ENCODE measurements at places on chromosomes 7 and 10. TPM values are rescaled to one million over a fixed set of nuclear protein-coding genes. Genes with fewer than 3 reads are reported as not detected.

The DNAJC12 gene
- polyA plus RNA-seq, result 8.3 TPM

DNA sequence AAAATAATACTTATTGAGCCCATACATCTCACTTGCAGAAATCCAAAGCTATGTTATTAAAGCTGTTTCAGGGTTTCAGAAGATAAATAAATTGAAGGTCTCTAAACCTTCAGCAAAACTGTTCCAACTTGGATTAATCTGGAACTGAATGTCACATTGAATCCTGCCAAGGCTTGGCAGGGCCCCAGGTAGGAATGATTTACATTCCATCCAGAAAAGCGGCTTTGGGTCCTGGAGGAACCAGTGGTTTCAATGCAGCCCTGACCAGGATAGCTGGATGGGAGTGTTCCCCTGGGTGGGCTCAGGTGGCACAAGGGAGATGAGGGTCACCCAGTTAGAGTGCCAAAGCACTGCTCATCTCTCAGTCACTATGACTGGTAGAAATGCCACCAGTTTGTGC lies 37.0 kb upstream of the TMEM72 start:
- DNase-seq, result no peak

DNA sequence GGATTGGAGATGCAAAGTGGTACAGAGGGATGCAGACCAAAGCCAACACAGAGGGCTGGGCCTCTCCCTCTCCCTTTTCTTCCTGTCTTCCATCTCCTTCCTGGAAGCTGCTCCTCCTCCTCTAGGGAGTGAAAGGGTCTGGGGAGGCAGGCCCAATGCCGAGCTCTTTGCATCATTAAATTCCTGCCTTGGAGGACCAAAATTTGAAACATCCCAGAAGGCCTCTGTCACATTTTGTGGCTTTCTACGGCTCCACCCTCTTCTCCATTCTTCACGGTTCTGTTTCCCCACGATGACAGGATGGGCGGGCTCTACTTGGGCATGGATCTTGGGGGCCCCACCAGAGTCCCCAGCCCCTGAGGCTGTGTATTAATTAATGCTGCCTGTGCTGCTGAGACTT lies 76.4 kb downstream of the NEURL1 start:
- no peak for DNase-seq

The FBH1 gene
- 65.2 TPM for polyA plus RNA-seq

GRCh38 chr7:12851142-12851541 lies 163.7 kb downstream of the ARL4A start:
- no peak for DNase-seq

DNA sequence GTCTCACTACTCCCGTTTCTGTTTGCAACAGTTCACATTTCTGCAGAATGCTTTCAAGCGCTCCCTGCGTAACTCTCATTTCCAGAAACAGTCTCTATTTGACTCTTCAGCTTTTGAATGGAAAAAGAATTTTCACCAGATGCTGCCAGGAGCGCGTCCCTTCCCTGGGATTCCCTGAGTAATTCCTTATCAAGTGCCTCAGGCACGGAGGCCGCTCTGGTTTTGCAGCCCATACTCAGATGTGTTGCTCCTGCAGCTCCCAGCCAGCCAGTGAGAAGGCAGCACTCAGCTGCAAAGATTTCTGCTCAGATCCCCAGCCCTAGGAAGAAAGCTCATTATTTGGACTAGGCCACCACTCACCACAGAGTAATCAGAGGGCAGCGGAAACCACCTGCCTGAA lies 161.1 kb upstream of the CHST15 start:
- DNase-seq, result no peak

DNA sequence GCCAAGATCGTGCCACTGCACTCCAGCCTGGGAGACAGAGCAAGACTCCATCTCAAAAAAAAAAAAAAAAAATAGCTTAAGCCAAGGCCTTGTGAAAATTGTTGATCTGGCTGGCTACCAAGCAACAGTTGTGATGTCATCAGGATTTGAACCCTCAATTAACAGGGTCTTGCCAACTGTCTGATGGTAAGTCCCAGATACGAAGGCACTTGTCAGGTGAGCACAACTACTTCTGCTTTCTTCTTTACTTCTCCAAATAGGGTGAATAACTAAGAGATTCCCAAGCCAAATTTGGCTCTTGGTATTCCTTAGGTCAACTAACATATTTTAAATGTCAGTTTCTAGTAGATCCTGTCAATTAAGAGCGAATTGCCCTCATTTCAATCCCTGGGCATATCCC lies 47.4 kb downstream of the ANKRD61 start:
- no peak for DNase-seq

GRCh38 chr10:52308251-52309031 lies 5.6 kb upstream of the DKK1 start:
- DNase-seq, result peak; percentile 55

The VIPR2 gene
- polyA plus RNA-seq, result not detected

The EN2 gene
- polyA plus RNA-seq, result not detected

The UNC5B gene
- polyA plus RNA-seq, result 8.1 TPM

The MRPS24 gene
- 134 TPM for polyA plus RNA-seq

The LYZL2 gene
- polyA plus RNA-seq, result not detected

The CYP26C1 gene
- not detected for polyA plus RNA-seq
